ENCODE measurements at places on chromosomes 4 and X. TPM values are rescaled to one million over a fixed set of nuclear protein-coding genes. Genes with fewer than 3 reads are reported as not detected.

Gene FAM120C
- 12.3 TPM for total RNA-seq

Gene GNRHR
- total RNA-seq: not detected

Gene HS3ST1
- total RNA-seq: not detected

Gene LEF1
- 498 TPM for total RNA-seq

Gene SPATA18
- total RNA-seq: 0.73 TPM

Gene NUP62CL
- total RNA-seq: 3.1 TPM

Gene GSX2
- not detected for total RNA-seq

Gene WDR1
- 454 TPM for total RNA-seq

Gene BTK
- total RNA-seq: not detected

Gene PABPC5
- not detected for total RNA-seq

Gene USP51
- total RNA-seq: 1.8 TPM

Gene SPATA4
- total RNA-seq: not detected

Gene FGF16
- not detected for total RNA-seq

Gene DIPK2B
- total RNA-seq: not detected

Gene CSN1S1
- not detected for total RNA-seq

Gene SCRG1
- not detected for total RNA-seq

Gene GABRE
- total RNA-seq: not detected

Gene PLP2
- 245 TPM for total RNA-seq

Gene SLIT2
- total RNA-seq: not detected

DNA sequence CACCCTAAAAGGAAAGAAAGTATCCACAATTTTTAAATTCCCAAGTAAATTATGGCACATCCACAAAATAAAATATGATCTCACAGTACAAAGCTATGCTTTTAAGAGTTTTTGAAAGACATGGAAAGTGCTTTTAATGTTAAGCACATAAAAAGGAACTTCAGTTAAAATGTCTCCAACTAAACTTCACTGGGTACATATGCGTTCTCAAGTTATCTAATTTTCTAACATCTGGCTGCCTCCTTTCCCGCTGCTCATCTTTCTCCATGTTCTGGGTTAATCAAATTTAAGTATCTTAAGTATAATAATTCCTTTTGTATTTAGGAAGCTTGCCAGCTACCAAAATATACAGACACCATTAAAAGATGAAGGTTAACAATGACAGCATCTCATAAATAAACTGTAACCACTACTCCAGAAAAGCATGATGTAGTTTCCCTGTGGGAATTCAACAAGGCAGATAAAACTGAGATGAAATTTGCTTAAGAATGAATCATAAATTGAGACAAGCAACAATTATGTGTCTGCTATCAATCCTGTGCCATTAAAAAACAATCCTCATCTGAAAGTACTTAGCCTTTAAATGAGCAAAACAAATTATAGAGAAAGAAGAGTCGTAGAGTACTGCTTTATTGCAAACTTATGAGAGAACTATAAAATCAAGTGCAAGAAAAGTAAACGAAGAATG is 25.1 kb downstream of the PRSS12 start:
- H3K27me3 ChIP-seq: peaks cover 5% of the 10 kb centered on the region
- no peak for DNase-seq
- no peaks in the 10 kb centered on the region for H3K36me3 ChIP-seq
- H3K4me1 ChIP-seq: no peaks in the 10 kb centered on the region

DNA sequence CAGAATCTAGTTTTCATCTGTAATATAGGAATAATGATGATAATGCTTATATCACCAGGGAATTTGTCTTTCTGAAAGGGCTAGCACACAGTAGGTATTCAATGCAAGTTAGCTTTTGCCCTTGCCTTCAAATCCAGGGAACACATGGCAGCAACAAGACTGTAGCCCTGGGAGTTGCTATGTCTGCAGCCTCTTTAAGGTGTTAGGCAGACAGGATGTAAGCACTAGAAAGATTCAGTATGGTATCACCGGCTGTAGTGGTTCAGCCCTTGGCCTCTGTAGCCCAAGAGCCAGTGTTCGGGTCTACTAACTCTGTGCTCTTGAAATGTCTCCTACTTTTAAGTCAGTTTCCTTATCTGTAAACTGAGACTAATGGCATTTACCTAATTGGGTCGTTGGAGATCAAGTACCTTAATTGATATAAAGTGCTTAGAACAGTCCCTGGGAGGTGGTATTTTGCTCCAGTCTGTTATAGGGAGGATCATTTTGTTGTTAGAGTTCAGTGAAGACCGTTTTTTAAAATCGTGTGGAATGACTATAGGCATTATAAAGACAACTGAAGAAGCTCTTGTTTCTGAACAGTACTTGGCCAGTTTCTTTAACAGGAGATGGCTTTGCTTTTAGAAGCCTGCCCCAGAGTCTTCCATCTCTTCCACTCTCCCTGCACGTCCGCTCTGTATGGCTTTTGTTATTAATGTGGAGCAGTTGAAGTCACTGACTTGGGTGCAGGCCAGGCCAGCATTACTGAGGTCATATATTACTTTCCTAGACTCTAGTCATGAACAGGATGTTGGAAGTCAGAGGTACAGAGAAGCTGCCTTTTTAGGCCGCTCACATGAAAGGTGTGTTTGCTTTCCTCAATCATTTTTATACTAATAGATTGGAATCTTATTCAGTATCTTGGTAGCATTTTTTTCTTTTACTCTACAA is 44.8 kb downstream of the GAB1 start:
- no peak overlapping the region for H3K4me3 ChIP-seq
- no peak for DNase-seq
- H3K4me1 ChIP-seq: no peaks in the 10 kb centered on the region
- no peaks in the 10 kb centered on the region for H3K27me3 ChIP-seq

- DNase-seq: no peak
- H3K4me1 ChIP-seq: peaks cover 14% of the 10 kb centered on the region
- H3K36me3 ChIP-seq: no peaks in the 10 kb centered on the region
- H3K4me3 ChIP-seq: no peak overlapping the region
- peaks cover 22% of the 10 kb centered on the region for H3K27me3 ChIP-seq
- H3K27ac ChIP-seq: no peak overlapping the region
Measured at GRCh38 chr4:105587841-105588240, 35.4 kb downstream of the ARHGEF38 start.

DNA sequence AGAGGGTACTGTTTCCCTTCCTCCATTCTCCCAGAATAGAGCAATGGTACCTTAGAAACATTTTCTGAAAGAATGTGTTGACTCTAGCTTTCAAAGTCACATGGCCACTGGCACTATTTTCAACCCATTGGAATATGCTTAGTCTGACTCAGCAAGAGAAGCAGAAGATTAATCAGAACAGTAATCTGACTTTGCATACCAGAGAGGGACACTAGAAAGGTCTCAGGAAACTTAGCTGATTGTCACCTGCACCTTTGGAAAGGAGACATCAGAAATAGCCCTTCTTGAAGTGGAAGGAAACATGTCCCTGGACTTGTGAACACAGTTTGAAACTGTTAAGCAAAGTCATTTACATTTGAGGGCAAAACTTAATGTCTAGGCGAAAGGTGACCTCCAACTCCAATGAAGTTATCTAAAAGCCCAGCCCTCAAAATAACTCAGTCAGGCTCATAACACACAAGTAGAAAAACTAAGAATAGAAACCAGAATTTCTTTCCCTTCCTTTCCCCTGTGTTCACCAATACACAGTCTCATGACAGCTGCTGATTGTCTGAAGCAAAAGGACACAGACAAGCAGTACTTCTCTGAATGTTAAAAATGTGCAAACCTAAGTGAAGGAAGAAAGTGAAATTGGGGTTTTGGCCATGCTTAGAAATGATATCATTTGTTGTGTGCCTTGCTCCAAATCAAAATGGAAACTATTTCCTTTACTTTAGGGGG is 270.8 kb downstream of the GRIA3 start:
- no peaks in the 10 kb centered on the region for H3K4me1 ChIP-seq
- no peak for DNase-seq
- H3K4me3 ChIP-seq: no peak overlapping the region
- no peaks in the 10 kb centered on the region for H3K27me3 ChIP-seq
- no peak overlapping the region for H3K27ac ChIP-seq
- H3K36me3 ChIP-seq: no peaks in the 10 kb centered on the region

DNA sequence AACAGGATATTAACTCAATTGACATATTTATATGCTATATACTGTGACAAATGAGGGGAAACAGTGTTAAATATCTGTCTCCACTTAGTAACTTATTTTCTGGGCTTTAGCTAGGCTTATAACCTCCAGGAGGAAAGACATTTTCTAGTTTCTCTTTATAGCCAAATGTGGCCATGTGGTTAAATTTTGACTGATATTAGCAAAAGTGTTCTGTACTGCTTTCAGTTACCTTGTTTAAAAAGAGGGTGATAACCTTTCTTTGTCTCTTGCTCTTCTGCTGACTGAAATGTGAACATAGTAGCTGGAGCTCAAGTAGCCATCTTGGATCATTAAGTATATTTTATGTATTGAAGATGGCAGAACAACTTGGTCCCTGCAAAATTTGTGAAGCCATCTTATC is 253.7 kb downstream of the PDHA2 start:
- H3K27ac ChIP-seq: no peak overlapping the region
- no peaks in the 10 kb centered on the region for H3K4me1 ChIP-seq
- H3K27me3 ChIP-seq: no peaks in the 10 kb centered on the region
- no peaks in the 10 kb centered on the region for H3K36me3 ChIP-seq
- no peak for DNase-seq

DNA sequence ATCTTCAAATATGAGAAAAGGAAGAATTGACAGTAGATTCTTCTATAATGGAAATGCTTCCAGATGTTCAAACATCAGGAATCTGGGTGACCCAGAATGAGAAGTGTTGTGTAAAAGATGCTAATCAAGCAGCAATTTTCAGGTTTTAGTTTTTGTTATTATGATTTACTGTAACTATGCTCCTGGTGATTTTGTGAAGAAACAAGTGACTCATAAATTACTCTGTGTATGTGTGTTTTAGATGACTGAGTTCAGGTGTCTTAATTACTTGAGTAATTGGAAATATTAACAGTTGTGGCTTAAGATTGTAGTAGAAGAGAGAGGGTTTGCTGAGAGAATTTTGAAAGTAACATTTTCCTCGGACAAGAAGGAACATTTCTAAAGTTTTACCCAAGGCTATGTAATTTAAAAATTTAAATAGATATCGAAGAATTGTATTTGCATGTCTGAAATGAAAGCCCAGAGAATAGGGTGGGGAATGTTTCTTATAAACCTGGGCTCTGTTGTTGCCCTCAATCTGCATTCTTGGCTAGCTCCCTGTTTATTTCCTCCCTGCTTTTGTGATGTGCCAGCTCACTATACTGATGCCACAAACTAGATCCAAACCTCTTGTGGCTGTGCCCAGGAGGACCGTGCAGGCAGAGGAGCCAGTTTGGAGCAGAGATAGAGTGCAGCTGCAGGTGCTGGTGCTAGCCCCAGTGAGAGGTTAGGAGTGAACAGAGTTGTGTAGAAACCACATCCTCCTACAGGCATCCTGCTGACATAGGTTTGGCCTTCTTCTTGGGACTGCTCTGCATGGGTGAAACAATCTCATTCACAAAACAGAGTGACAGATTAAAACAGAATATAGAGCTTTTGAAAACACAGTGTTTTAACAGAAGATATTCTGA is 25.4 kb upstream of the TNIP3 start:
- peak overlapping the region; percentile 65 for H3K4me3 ChIP-seq
- no peaks in the 10 kb centered on the region for H3K27me3 ChIP-seq
- H3K36me3 ChIP-seq: peaks cover 8% of the 10 kb centered on the region

GRCh38 chr4:170089274-170089667 is 485 bp downstream of the AADAT start:
- no peaks in the 10 kb centered on the region for H3K36me3 ChIP-seq
- no peak for DNase-seq
- H3K4me3 ChIP-seq: peak overlapping the region; percentile 46
- no peak overlapping the region for H3K27ac ChIP-seq

- H3K4me3 ChIP-seq: no peak overlapping the region
- no peak overlapping the region for H3K27ac ChIP-seq
- DNase-seq: no peak
- no peaks in the 10 kb centered on the region for H3K27me3 ChIP-seq
- H3K4me1 ChIP-seq: no peaks in the 10 kb centered on the region
- no peaks in the 10 kb centered on the region for H3K36me3 ChIP-seq
Measured at GRCh38 chrX:15877380-15877779, 22.8 kb upstream of the AP1S2 start.

GRCh38 chrX:72201836-72202536 is 20.4 kb downstream of the PIN4 start:
- H3K27ac ChIP-seq: no peak overlapping the region
- H3K4me3 ChIP-seq: no peak overlapping the region
- no peak for DNase-seq
- no peaks in the 10 kb centered on the region for H3K4me1 ChIP-seq

GRCh38 chrX:110257889-110258288 is 60.0 kb downstream of the AMMECR1 start:
- H3K4me3 ChIP-seq: no peak overlapping the region
- peaks cover 3% of the 10 kb centered on the region for H3K36me3 ChIP-seq

- no peaks in the 10 kb centered on the region for H3K36me3 ChIP-seq
- H3K4me1 ChIP-seq: peaks cover 22% of the 10 kb centered on the region
- no peak for DNase-seq
- no peak overlapping the region for H3K27ac ChIP-seq
- no peak overlapping the region for H3K4me3 ChIP-seq
Measured at GRCh38 chrX:39728852-39729598, 368.7 kb downstream of the BCOR start.

GRCh38 chrX:9874483-9874882 is 88.3 kb downstream of the SHROOM2 start:
- H3K36me3 ChIP-seq: no peaks in the 10 kb centered on the region
- no peak for DNase-seq
- H3K4me3 ChIP-seq: no peak overlapping the region
- H3K27me3 ChIP-seq: peaks cover 15% of the 10 kb centered on the region
- H3K4me1 ChIP-seq: peaks cover 10% of the 10 kb centered on the region
- no peak overlapping the region for H3K27ac ChIP-seq

DNA sequence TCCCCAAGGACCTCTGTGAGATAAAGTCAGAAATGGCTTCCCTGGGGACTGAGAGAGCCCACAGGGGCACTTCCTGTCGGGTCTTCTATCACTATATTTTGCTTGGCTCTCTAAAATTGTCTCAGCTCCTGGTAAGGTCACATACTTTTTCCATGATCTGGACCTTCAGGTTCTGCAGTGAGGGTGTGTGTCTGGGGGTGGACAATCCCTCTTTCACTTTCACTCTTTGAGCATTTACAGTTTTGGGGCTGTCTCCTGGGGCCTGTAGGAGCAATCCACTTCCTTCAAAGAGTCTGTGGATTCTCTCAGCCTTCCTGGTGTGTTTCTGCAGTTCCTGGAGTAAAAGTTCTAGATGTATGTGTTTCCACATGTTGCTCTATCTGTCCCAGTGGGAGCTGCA is 335.7 kb downstream of the FSTL5 start:
- no peak overlapping the region for H3K4me3 ChIP-seq
- no peak for DNase-seq
- no peaks in the 10 kb centered on the region for H3K4me1 ChIP-seq
- H3K27me3 ChIP-seq: no peaks in the 10 kb centered on the region
- no peak overlapping the region for H3K27ac ChIP-seq
- no peaks in the 10 kb centered on the region for H3K36me3 ChIP-seq

GRCh38 chr4:11155208-11155867 is 273.4 kb downstream of the HS3ST1 start:
- H3K36me3 ChIP-seq: no peaks in the 10 kb centered on the region
- no peak for DNase-seq
- no peaks in the 10 kb centered on the region for H3K4me1 ChIP-seq
- H3K27me3 ChIP-seq: peaks cover 2% of the 10 kb centered on the region
- no peak overlapping the region for H3K27ac ChIP-seq

- no peak overlapping the region for H3K4me3 ChIP-seq
- H3K36me3 ChIP-seq: no peaks in the 10 kb centered on the region
- H3K4me1 ChIP-seq: no peaks in the 10 kb centered on the region
- H3K27me3 ChIP-seq: no peaks in the 10 kb centered on the region
- DNase-seq: no peak
Measured at GRCh38 chr4:6290769-6291547, 21.3 kb downstream of the WFS1 start.

- H3K4me3 ChIP-seq: no peak overlapping the region
- no peak overlapping the region for H3K27ac ChIP-seq
- H3K4me1 ChIP-seq: no peaks in the 10 kb centered on the region
- no peak for DNase-seq
- peaks cover 27% of the 10 kb centered on the region for H3K36me3 ChIP-seq
Measured at GRCh38 chr4:752196-752861, 46.7 kb downstream of the PCGF3 start.

All from activated CD4-positive, alpha-beta T cell treated with anti-CD3 and anti-CD28 coated beads, Interleukin-2, amount 10 ng/mL, durations not matched to agents 7 days and 5 days (primary cell).